Occipital lobe (tissue), 3 donors: ENCODE measurements at places on chromosomes 16 and 17. TPM values are rescaled to one million over a fixed set of nuclear protein-coding genes. Genes with fewer than 3 reads are reported as not detected.

DHRS7C gene
- total RNA-seq: not detected

- no peak for DNase-seq
Measured at GRCh38 chr17:81956607-81957589, 4.1 kb downstream of the NOTUM start.

GRCh38 chr16:74846714-74847113 is 72.1 kb upstream of the FA2H start:
- no peak for DNase-seq

- DNase-seq: no peak
Measured at GRCh38 chr16:9419161-9419560, 327.7 kb downstream of the HAPSTR1 start.

DNA sequence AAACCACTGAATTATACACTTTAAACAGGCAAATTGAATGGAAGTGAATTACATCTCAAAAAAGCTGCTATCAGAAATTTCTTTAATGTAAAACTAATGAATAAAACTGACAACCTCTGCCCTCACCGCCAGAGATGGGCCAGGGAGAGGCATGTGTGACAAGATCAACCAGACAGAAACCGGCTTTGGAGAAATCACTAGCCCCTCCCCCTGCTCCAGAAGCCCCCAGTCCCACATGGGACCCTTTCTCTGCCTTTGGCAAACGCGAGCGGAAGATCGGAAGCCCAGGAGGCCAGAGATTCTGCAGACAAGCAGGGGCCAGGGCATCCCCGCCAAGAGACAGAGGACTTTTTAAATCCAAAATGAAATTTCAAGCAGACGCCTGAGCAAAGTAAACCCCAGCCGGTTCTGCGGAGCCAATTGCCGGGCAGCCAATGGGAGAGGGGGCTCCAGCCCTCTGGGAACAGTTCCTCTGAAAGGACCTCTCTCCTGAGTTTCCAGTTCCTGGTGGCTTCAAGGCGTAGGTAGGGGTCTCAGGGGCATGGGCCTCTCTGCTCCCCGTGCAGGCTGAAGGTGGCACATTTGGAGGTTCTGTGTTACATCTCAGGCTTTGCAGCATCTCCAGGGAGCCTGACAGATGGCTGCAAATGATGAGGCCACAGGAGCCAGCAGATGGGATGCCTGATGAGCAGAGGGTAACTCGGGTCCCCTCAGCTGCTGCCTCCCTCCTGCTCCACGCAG is 118.1 kb downstream of the GSG1L start:
- no peak for DNase-seq

- no peak for DNase-seq
Measured at GRCh38 chr17:36055921-36056520, 8.1 kb upstream of the CCL18 start.

DNA sequence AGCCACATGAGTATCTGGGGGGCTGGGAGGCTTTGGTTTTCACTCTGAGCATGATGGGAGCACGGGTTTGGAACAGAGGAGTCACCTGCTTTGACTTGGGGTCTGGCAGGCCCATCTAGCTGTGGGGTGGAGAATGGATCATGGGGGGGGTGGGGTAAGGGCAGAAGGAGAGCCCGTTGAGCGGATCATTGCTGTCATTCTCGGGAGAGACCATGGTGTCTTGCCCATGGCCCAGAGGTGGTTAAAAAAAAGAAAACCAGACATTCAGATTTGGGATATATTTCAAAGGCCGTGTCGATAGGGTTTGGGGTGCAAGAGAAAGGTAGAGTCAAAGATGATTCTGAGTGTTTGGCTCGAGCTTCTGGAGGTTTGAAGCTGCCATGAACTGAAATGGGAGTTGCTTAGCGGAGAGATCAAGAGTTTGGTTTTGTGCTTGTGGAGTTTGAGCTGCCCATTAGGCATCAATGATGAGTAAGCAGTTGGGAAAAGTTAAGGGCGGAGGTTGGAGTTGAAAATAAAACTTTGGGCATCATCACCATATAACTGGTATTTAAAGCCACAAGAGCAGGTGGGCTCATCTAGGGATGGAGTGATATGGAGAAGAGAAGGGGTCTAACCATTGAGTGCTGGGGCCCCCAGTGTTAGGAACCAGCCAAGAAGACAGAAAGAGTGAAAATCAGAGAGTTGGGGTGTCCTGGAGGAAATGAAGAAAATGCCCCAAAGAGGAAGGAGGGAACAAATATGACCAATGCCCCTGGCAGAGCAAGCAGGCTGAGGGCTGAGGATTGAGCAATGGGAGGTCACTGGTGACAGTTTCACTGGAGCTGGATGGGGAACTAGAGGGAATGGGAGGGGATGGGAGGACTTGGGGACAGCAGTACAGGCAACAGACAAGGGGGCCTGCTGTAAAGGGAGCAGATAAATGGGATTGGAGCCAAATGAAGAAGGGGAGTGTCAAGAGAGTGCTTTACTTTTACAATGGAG is 1.9 kb downstream of the NOD2 start:
- no peak for DNase-seq

DNA sequence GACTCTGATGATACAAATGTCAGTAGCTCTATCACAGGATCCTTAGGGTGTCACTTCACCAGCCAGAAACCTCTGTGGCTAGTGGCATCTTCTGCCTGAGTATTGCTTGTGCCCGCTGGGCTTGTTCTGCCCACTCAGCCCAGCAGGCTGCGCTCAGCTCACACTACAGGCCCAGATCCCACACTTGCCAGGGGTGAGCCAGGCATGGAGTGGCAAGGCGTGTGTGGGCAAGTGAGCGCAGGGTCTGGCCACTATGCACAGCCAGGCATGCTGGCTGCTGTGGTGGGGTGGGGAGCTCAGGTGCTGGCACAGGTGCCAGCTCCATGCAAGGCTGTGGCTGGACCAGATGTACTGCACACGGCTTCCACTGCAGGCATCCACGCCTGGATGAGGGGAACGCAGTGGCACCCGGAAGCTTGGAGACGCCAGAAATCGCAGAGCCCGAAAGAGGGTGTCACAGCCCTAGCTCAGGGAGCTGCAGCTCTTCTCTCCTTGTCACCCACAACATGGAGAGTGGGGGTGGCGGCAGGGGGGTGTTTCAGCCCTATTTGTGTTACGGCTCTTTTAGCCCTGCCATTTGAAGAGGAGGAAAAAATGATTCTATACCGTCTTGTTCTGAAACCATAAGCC is 10.2 kb downstream of the CFAP97D1 start:
- no peak for DNase-seq

GRCh38 chr17:12745486-12745885 is 43.8 kb upstream of the ARHGAP44 start:
- no peak for DNase-seq

DNA sequence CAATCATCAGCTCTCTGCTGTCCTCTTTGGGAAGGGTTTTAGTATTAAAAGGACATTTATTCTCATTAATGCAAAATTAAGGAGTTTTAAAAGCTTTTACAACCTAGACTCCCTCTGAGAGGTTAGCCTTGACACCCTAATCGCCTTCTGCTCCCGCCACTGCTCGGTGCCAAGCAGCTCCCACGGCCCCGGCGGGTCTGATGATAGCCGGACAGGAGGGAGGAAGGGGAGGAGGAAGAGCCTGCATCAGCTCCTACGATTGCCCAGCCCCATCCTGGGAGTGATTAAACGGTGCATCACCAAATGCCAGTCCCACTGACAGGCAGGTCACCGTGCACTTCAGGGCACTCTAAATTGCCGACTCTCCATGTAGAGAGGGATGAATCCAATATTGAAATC is 8.3 kb downstream of the SHPK start:
- no peak for DNase-seq

DNA sequence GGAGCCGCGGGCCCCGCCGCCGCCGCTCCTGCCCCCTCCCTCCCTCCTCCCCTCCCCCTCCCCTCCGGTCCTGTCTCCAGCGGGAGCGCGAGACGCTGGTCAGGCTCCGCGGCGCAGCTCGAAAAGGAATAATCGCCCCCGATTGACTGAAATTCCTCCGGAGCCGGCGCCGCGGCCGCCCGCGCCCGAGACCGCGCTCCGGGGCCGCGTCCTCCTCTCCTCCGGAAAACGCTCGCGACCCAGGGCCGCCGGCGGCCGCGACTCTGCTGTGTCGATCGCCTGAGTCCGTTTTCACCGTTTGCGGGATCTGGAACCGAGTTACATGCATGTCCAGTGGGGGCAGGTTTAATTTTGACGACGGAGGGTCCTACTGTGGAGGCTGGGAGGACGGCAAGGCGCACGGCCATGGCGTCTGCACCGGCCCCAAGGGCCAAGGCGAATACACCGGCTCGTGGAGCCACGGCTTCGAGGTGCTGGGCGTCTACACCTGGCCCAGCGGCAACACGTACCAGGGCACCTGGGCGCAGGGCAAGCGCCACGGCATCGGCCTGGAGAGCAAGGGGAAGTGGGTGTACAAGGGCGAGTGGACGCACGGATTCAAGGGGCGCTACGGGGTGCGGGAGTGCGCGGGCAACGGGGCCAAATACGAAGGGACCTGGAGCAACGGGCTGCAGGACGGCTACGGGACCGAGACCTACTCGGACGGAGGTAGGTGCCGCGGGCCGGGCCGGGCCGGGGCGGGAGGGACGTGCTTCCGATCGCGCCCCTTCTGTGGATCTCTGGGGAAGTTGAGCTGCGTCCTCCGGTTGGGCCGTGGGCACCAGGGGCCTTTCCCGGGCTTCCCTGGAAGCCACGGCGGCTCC is 744 bp downstream of the JPH3 start:
- no peak for DNase-seq

DNA sequence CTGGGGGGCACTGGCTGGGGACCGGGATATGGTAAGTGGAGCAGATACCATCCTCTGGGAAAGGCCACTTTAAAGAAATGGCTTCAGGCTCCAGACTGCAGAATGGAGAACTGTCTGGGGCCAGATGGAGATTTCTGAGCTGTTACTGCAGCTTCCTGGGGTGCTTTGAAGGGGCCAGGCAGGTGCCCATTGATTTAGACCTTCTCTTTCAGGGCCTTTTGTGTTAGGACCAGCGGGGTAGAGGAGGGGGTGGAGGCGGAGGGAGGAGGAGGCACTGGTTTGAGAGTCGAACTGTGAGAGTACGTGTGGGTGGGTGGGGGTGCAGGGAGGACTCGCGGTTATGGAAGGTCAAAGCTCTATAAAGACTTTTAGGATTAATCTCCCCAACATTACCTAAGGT is 11.4 kb downstream of the NECAB2 start:
- no peak for DNase-seq

DNA sequence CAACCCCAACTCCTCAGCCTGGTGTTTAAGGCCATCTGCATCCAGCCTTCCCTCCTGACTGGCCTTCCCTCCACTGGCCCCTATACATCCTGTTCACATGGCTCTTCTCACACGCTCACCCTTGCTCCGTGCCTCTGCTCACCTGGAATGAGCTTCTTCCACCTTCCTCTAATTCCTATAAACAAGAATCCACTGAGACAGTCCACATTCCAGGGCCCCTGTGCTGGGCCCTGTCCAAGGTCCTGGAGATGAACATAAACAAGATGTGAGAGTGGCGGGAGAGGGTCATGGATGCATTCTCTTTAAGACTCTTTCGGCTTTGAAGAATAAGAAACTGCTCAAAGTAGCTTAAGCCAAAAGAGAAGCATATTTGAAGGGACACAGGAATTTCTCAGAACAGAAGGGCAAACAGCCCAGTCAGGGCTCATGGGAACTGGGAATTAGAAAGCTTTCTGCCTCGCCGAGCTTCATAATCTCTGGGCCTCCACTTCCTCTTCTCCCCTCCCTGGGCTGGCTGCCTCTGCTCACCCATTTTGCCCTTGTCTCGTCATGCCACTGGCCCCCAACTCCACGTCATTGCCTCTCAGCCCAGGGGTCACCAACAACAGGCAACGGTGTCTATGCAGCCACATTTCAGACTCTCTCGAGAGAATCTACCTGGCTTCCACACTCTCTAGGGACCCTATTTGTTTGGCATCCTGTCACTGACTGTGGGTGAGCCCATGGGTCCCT is 13.5 kb downstream of the SPPL2C start:
- no peak for DNase-seq

TSNAXIP1 gene
- total RNA-seq: 3.7 TPM

RNF213 gene
- total RNA-seq: 17.5 TPM

- no peak for DNase-seq
Measured at GRCh38 chr17:14747603-14747950, 446.7 kb downstream of the HS3ST3B1 start.

DNA sequence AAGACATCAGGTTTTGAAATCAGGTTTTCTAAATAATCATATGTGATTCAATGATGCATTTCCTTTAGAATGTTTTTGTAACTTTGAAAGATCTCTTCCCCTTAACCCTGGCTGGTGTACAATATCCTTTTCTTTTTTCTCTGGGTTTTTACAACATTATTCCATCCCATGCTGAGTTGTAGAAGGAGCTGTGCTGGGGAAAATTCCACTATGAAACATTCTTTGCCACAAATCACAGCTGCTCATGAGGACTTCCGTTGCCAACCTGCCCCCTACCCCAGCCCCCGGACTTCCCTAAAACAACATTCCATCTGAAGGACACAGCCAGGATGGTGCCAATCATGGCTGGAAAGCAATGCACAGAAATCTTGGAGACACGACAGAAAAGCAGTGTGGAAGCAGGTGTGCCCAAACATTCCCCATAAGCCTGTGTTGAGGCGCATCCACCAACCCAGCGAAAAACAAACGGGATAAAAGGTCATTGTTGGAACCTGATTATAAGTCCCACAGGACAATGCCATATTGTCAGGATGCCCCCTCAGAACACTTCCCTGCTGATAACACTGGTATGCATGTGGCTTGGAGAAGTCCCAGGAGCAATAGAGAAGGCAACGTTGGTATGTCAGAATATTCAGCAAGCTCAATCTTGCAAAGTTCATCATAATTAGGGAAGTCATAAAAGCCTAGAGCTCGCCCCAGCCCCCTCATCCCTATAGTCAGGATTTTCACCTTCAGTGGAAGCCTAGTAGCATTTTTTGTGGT is 475.0 kb downstream of the HS3ST3B1 start:
- no peak for DNase-seq
